WTC11 (cell line): ENCODE measurements at places on chromosomes 2 and 18.

GRCh38 chr2:186570604-186571003, 19.3 kb upstream of the ITGAV start:
- no peak for DNase-seq

GRCh38 chr2:72004201-72004915, 143.3 kb downstream of the CYP26B1 start:
- DNase-seq = no peak

GRCh38 chr2:86371527-86371926, 34.1 kb upstream of the REEP1 start:
- DNase-seq = no peak

GRCh38 chr18:57583297-57583835, 3.1 kb downstream of the FECH start:
- DNase-seq = no peak

DNA sequence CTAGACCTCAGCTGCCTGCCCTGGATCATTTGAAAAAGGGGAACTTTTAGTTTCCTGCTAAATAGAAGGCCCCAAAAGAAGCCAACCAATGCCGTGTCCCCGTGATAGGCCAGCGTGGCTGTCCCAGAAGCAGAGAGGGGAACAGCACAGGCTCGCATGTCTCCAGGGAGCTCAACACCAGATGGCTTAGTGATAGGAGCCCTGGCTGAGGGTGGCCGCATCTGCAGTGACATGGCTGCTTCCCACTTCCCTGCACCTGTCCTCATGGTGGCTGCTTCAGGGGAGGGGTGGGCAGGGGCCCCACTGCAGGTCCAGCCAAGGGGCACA, 79.6 kb downstream of the MBP start:
- no peak for DNase-seq

- DNase-seq = peak; percentile 71
These were observed 50.3 kb upstream of the GREB1L start for GRCh38 chr18:21191596-21192307.

- no peak for DNase-seq
These were observed 107.3 kb upstream of the CYP26B1 start for GRCh38 chr2:72254831-72255451.

DNA sequence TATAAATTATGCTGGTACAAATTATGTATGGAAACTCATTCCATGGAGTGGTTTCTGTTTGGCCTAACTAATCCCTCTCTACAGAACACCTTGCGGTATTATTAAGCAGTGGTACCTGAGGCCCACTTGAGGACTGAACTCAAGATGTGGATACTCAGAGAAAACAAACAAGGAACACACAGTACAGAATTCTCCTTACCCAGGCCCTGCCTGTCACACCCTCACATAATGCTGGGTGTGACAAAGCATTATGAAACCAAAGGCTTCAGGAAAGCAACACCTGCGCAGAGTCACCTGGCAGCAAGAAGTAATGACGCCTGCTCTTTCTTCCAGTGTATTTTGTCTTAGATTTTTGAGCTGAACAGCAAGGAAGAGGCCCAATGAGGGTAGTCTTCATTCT, 264.7 kb downstream of the PAX3 start:
- no peak for DNase-seq

GRCh38 chr2:27118525-27119329, at the start of gene CGREF1:
Gene CGREF1 (minus strand): TSS chr2:27119128. CDS start chr2:27104366, 14,762 bp downstream.
- DNase-seq = peak; percentile 55

DNA sequence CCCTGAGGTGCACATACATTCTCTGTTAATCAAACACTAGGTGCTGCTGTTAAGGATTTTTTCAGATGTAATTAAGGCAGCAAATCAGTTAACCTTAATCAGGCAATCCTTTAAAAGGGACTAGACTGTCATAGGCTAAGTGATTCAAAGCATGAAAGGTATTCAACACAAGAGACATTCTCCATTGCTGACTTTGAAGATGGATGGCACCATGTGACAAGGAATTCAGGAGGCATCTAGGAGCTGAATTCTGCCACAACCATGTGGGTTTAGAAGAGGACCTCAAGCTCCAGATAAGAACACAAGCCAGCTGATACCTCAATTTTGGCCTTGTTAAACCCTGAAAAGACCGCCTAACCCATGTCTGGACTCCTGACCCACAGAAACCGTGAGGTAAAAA, 84.0 kb downstream of the SMAD2 start:
- DNase-seq = no peak

GRCh38 chr2:5453220-5454050, 238.7 kb upstream of the SOX11 start:
- no peak for DNase-seq

- no peak for DNase-seq
These were observed 45.8 kb downstream of the HS6ST1 start for GRCh38 chr2:128272601-128273468.

DNA sequence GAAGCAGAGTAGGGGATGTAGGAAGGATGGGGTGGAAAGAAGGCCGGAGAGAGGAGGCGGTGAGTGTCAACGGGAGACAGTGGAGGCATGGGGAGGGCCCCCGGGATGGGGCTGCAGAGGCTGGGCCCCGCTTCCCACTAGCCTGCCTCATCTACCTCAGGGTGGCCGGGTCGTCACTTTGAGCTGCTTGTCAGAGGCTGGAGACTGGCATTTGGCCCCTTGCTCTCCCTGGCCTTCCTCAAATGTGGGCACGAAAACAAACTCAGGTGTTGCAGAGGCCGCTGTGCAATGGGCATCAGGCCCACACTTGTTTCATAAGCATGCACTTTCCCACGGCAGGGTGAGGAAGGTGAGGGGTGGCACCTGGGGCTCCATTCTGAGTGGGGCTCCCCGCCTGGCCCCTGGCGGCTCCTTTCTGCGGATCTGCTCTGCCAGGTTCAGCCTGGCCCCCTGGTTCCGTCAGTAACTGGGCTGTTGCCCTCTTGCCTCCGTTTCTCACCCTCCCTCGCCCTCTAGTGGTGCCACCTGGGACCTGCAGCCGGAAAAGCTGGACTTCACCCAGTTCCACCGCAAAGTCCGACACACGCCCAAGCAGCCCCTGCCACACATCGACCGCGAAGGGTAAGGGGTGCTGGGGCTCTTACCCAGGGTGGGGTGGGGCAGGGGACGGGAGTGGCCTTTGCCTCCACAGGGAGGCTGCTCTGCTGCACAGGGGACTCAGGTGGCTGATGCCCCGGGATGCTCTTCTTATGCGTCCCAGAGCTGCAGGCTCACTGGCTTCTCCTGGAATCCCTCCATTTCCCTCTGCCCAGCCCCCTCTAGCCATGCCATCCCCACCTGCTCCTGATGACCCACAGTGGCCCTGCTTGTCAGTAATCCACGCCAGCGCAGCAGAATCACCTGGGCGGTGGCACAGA, 125.4 kb downstream of the CTIF start:
- peak; percentile 92 for DNase-seq

GRCh38 chr2:47187069-47187468, 32.0 kb upstream of the STPG4 start:
- no peak for DNase-seq

DNA sequence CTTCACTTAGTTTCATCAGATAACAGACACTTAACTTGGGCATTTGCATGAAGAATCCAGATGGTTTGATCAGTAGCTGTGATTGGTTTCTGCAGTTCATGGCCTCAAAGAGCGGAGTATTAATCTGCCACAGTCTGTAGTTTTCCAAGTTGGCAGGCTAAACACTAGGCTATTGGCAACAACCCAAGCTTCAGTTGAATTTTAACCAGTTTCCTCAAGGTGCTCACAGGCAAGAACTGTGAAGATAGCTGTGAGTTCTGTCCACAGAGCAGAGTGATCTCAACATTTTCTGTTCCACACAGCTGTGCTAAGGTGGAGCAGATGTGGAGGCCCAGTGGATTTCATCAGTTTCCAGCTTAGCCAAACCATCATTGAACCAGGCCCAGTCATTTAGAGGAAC, 469.5 kb upstream of the LINC00305 start:
- DNase-seq = no peak

DNA sequence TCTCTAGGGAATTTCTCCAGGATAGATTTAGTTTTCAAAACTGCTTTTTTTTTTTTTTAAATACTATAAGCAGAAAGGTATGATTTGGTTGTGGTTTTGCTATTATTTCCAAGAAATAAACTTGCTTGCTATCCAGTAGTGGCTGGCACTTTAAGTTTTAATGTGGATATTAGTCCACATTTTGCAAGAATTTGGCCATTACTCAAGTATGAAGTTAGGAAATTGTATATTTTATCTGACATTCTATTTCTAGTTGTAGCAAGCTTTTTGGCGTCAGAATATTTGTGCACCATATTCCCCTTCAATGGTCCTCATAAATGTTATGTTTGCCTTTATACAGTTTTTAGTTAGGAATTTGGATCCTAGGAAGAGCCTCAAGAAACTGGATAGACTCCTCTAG, 226.3 kb downstream of the ZNF521 start:
- DNase-seq = no peak

DNA sequence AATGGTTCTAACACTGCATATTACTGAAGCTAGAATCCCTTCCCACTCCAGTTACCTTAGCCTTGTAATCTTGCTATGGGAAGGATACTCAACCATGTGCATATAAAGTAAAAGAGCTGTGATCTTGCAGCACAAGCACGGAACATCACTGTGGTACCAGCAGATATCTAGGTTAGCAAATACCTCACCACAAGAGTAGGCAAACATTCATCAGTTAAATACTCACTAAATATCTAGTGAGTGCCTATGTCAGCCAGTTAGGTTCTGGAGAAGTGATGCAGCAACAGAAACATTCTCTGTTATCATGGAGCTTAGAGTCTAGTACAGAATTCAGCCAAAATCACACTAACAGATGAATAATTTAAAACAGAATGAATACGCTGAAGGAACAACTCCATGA, 349.6 kb upstream of the UBE2E3 start:
- no peak for DNase-seq

DNA sequence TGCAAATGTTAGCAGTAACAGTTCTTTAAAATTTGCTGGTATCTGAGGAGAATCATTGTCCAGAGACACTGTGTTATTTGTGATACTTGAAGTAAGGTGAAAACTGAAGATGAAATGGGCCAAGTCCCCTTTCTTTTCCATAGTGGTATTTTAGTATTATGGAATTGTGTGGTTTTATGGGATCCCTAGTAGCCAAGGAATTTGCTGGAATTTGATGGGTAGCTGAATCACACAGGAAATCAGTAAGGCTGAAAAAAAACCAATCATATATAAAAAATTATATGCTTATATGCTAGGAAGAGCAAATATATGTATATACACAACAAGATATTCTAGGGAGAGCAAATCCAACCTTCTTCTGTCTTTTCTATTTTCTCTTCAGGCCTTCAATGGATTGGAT, 54.2 kb upstream of the TACR1 start:
- DNase-seq = no peak

DNA sequence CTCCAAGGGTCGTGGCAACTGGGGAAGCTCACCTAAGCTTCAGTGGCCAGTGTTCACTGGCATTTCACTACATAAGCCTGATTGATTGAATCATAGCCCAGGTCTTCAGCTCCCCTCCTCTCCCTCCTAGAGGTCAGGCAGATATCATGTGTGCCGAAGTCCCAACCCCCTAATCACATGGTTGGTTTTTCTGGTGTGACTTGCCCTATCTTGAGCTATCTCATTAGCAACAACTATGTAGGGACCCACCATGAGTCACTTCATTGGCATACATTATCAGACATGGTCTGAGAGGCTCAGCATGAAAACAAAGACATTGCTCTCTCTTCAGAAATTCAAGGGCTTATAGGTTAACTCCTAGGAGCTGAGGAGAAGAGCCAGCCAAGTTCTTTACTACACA, 76.8 kb downstream of the LYPD1 start:
- DNase-seq = no peak

DNA sequence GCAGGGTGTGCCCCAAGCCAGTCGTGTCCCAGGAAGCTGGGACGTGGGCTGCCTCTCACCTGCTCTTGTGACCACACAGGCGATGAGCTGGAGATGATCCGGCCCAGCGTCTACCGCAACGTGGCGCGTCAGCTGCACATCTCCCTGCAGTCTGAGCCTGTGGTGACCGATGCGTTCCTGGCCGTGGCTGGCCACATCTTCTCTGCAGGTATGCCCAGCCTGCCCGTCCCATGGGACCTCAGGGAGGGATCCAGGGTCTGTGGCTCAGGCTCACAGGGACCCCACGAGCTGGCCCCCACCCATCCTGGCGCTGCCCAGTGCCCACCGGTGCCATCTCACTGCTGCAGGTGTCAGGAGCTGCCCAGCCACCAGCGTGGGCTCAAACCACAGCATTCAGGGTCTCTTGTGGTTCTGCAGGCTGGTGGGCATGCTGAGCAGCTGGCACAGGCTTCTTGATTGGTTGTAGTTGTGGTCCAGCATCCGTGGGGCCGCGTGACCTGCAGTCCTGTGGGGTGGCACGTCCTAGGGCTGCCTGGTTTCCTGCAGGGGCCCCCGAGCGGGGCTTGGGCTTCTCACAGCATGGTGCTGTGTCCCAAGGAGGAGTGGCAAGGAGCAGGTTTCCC, 3.8 kb downstream of the BOK start:
- DNase-seq = no peak

GRCh38 chr18:79952996-79953559, 1.6 kb upstream of the SLC66A2 start:
- peak; percentile 44 for DNase-seq

DNA sequence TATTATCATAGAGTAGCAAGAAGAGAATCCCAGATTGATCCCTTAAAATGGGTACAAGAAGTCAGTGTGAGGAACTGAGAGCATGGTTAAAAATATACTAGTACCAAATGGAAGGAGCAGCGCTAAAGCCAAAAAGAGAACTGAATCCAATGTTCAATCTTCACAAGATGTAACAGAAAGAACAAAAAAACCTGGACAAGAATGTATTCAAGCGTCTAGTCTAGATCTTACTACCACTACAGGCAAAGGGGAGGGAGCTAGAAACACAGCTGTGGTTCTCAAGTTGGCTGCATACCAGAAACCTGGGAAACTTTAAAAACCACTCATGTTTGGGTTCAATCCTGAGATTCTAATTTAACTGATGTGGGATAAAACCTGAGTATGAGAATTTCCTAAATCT, 57.5 kb downstream of the PIAS2 start:
- no peak for DNase-seq

GRCh38 chr2:109601783-109602182, 12.0 kb downstream of the SEPTIN10 start:
- no peak for DNase-seq

DNA sequence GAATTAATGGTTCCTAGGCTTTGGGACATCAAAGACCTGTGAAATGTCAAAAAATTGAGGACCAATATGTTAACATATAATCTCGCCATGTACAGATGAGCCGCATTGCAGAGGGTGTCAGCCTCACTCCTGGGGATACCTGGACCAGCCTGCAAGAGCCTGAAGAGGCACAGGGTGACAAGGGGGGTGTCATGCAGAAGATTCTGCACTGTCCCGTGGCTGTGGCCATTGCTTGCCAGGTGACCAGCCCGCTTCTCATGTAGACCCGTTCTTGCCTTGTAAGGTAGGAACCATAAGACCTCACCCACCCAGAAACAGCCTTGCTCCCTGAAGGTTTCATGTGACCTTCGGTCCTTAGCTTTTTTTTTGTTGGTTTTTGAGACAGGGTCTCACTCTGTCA, 37.5 kb downstream of the TMEM37 start:
- no peak for DNase-seq

GRCh38 chr2:31945572-31945935, 65.3 kb downstream of the MEMO1 start:
- no peak for DNase-seq
